ENCODE measurements at places on chromosomes 6 and 20.

DNA sequence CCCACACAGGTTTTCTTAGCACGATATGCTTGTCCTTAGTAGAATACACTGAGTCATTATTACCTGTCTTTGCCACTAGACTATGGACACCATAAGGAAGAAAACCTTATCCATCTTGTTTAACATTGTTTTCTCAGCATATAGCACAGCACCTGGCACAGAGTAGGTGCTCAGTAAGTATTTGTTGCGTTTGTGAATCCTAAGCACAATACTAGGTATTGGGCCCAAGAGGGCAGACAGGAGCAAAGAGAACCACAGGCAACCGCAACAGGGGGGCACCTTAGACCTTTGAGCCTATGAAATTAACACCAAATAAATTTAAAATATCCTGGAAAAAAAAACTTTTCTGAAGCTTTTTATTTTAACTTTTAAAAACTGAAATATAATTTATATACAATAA is 3.7 kb upstream of the NCOA6 start:
- DNase-seq: no peak

GRCh38 chr6:6722195-6722594 is 133.7 kb downstream of the LY86 start:
- no peak for DNase-seq

DNA sequence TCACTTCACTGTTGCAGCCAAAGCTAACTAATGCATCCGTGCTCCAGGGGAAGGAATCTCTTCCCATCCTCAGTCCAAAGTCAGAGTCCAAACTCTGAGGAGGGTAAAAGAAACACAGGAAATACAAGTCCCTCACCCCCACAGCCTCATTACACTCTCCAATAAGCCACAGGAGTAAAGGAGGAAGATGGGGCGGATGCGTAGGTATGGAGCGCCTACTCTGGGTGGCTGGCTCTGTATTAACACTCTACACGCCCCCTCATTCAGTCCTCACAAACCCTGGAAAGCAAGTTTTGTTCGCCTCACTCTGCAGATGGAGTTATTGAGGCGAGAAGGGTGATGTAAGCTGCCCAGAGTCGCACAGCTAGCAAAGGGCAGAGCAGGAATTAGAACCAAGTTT is 242.9 kb downstream of the NRN1 start:
- no peak for DNase-seq

DNA sequence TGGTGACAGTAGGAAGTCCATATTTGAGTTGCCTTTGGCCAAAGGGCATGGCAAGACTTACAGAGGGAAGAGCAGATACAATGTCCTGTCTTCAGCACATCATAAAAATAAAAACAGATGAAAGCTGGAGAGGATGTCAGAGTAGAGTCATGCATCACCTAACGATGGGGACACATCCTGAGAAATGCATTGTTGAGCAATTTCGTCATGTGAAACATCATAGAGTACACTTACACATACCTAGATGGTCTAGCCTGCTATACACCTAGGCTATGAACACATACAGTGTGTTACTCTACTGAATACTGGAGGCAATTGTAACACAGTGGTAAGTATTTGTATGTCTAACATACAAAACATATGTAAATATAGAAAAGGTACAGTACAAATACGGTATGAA is 75.6 kb downstream of the VEGFA start:
- DNase-seq: no peak

GRCh38 chr20:37907677-37908401 is 4.9 kb downstream of the VSTM2L start:
- DNase-seq: no peak

- no peak for DNase-seq
Measured at GRCh38 chr20:1684872-1685271, 27.3 kb upstream of the SIRPG start.

- DNase-seq: no peak
Measured at GRCh38 chr20:24776755-24777271, 172.3 kb upstream of the CST7 start.

DNA sequence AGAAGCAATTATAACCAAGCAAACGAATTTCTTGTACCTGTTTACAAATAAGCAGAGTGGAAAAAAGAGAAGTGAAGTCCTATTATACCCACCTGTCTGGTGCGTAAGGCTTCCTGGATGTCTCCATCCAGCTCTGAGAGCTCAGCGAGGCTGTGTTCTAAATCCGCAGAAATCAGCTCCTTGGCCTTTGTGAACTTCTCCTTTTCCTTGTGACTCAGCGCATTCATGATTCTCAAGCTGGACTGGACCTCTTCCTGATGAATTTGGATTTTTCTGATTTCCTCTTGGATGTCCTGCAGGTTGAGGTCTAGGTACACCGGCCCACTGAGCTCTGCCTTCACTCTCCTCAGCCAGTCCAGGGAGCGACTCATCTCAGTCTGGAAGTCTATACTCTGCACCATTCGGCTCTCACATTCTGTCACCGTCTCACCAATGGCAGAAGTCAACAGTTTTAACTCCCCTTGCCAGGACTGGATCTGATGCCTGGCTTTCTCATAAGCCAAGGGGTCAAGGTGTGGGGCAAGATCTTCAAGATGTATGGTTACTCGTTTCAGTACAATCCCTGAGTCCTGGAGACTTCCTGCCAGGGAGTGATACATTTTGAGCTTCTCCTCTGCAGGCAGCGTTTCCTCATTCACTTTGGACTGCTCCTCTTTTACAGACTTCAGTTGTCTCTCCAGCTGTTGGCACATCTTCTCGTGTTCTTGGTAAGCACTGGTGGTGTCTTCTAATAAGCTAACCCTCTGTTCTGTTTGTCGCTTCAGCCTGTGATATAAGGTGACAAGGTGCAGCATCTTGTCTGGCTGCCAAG is 307.3 kb downstream of the SYNE1 start:
- no peak for DNase-seq

DNA sequence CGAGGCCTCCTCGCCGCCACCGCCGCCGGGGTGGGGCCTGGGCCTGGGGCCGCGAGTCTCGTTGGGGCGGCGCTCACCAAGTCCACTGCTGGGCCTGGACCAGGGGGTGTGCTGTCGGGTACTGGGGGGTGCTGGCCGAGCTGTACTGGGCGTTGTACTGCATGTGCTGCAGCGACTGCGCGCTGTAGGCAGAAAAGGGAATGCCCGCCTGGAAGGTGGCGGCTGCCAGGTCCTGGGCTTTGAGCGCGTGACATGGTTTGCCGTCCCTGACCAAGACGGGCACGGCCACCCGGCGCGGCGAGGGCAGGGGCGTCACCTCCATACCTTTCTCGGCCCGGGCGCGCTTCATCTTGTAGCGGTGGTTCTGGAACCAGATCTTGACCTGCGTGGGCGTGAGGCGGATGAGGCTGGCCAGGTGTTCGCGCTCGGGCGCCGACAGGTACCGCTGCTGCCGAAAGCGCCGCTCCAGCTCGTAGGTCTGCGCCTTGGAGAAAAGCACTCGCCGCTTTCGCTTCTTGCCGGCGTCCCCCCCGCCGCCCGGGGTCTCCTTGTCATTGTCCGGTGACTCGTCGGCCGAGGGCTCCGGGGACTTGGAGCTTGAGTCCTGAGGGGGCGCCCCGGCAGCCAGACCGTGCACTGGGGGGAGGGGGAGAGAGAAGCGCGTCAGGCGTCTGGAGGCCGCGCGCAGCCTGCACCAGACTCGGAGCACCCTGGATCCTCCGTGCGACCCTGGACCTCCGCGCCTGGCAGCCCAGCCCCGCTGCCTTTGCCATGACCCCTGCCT is 1.8 kb downstream of the NKX2-2 start:
- no peak for DNase-seq

DNA sequence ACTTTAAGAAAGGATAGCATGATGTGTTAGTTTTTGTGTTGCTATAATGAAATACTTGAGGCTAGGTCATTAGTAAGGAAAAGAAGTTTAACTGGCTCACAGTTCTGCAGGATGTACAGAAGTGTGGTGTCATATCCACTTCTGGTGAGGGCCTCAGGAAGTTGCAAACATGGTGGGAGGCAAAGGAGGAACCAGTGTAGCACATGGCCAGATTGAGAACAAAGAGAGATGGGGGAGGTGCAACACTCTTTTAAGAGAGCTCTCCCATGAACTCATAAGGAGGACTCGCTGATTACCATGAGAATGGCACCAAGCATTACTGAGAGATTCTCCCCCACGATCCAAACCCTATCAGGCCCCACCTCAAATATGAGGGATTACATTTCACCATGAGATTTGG is 265.4 kb downstream of the RIMS1 start:
- DNase-seq: no peak

GRCh38 chr6:124055963-124056362 is 252.3 kb downstream of the NKAIN2 start:
- DNase-seq: no peak

GRCh38 chr20:57030611-57031600 is 235.5 kb downstream of the BMP7 start:
- DNase-seq: no peak

DNA sequence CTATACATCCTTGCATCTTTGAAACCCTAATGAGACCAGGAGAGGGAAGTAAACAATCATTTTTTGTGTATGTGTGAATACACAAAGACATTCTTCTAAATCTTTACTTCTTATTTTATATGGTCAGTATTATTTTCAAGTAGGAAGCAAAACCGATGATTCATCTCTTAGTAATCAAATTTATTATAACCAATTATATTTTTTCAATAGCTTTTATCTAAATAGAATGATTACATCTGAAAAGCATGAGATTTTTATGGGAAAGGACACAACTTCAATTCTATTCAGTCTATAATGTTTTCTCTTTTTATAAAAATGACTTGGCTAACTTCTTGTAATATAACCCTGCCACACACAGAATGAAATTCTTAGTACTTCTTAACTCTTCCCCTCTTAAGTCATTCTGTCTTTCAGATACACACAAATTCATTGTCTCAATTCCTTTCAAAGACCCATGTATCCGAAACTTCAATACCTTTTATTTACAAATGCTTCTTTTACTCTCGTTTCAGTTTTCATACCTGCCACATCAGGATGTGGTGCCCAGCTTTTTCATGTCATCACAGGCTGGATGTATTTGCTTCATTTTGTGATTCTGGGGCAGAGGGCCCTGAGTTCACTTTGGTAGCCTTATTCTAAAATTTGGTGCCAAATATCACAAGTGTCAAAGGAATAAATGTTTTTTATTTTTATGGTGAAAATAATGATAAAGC is 227.0 kb downstream of the PHF3 start:
- no peak for DNase-seq

DNA sequence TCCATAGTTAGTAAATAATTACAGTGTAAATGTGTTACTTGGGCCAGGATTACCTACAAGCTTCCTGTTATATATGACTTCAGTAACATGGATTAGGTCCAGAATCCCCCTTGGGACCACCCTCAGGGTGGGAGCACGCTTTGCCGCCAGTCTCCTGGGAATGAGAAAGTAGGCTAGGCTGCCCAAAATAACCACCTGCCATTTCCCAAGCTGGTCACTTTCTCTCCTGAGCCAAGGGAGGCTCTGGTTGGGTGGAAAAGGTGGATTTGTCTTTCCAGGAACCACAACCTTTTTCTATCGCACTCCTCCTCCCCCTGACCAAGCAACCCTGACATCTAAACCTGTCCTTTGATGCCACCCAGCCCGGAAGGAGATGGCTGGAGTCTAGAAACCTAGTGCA is 9.6 kb upstream of the RIMS4 start:
- DNase-seq: no peak

GRCh38 chr6:81749707-81750106 is 2.8 kb downstream of the TENT5A start:
- DNase-seq: no peak

DNA sequence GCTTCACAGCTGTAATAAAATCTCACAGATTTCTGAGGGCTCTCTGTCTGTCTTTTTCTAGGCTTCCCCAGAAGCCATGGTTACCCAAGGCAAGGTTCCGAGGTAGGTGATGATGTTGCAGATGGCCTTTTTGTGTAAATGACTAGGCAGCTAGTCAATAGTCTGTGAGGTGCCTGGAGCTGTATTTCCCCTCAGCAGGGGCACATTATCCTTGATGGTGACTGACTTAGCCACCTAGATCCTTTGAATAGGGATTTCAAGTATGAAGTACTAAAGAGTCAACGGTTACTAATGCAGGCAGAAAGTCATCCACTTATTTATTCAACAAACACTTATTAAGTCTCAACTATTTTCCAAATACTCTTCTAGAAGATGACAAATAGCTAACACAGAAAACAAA is 49.3 kb upstream of the L3MBTL3 start:
- DNase-seq: no peak

DNA sequence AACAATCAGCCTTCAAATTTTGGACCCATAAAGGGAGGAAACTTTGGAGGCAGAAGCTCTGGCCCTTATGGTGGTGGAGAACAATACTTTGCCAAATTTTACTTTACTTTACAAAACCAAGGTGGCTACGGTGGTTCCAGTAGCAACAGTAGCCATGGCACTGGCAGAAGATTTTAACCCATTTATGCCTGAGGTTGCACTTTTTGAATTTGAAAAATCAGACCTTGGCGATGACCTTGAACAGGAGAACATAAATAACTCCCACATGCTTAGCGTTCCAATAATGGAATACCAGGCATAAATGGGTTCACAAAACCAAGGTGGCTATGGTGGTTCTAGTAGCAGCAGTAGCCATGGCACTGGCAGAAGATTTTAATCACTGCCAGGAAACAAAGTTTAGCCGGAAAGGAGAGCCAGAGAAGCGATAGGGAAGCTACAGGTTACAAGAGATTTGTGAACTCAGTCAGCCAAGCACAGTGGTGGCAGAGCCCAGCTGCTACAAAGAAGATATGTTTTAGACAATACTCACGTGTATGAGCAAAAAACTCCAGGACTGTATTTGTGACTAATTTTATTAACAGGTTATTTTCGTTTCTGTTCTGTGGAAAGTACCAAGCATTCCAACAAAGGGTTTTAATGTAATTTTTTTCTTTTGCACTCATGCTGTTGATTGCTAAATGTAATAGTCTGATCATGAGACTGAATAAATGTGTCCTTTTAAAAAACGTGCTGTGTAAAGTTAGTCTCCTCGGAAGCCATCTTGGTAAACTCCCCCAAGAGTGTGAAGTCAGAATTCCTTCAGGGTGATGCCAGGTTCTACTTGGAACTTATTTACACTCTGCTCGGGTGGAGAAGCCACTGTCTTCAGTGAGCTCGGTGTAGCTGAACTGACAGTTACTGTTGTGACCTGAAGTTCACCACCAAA is 6.7 kb downstream of the SFT2D1 start:
- DNase-seq: no peak

GRCh38 chr6:26022737-26023136 is 60.1 kb downstream of the TRIM38 start:
- no peak for DNase-seq

- DNase-seq: no peak
Measured at GRCh38 chr6:117674503-117674902, 766 bp upstream of the NUS1 start.

GRCh38 chr20:17594443-17594842 is 24.6 kb downstream of the DSTN start:
- DNase-seq: no peak
